ENCODE measurements at places on chromosomes 3 and 15.

DNA sequence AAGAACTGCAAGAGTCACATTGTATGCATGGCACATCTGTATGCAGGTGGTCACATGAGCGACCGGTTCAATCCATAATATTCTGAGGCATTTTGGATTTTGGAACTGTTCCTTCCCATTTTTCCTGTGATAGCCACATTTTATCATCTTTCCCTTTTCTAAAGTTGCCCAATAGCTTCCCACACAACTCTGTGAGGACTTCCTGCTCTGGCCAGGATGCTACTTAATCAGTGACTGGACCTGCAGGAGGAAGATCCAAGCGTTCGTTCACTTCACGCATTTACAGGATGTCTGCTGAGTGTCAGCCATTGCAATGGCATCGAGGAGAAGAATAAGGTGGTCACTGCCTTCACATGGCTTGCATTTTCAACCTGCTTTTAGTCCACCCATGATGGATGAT lies 9.8 kb downstream of the KLHL6 start:
- no peak for DNase-seq

- no peak for DNase-seq
These were observed 289.2 kb downstream of the ROBO2 start for GRCh38 chr3:77329116-77329515.

- no peak for DNase-seq
These were observed 2.6 kb downstream of the TIMMDC1 start for GRCh38 chr3:119500901-119501300.

- DNase-seq: no peak
These were observed 229.3 kb downstream of the OCA2 start for GRCh38 chr15:27869697-27870281.

DNA sequence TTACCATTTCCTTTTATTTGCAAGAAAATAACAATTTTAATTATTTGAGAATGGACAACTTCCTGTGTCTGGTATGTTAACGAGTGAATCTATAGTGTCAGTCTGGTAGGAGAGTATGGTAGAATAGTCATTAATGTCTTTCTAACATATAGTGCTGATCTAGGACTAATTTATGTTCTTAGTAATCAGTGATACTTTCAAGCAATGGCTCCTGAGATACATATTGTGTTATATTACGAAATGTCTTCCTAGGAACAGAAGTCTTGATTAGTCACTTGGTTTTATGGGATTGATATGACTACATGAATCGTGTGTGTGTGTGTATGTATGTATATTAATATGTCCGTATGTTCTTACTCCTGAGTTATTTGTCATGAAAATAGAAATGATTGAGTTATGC lies 66.6 kb upstream of the PAQR5 start:
- no peak for DNase-seq

DNA sequence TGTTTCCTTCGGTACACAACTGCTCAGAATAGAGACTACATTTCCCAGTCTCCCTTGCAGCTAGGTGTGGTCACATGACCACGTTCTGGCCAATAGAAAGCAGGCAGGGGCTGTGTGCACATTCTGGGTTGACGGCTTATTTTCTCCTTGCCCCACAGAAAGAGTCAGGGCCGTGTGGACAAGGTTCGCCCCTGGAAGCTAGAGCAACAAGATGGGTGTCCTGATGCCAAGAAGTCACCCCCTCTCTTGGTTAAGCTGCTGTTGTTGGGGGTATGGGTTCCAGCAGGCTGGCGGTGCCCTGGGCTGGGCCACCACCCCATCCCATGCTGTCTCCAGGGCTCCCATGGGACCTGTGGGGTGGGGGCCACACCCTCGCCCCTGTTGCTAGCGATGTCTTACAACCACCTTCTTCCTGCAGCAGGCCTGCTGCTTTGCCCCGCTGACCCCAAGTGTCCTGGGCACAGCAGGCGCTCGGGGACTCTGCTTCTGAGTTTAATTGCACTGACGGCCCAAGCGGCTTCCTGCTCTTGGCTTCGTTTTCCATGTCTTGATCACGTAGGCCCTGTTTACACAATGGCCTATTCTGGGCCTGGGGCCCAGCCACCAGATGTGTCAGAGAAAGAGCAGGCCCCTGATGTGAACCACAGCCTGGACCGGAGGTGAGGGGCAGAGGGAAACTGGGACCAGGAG lies 24.9 kb downstream of the ABTB1 start:
- DNase-seq: peak; percentile 96

DNA sequence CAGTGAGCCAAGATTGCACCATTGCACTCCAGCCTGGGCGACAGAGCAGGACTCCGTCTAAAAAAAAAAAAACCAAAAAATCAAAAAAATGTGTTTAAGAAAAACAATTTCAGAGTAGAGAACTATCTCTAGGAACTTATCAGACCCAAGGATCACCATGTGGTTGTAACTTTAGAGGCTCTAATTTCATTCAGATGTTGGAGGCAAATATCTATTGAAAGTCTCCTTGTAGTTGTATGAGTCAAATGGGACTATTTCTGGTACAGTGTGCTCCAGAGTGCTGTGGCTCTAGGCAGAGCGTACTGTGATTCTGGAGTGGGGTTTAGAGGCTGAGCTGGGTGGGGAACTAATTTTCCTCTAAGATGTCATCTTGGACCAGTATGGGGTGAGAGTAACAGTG lies 398.7 kb downstream of the SHQ1 start:
- no peak for DNase-seq

DNA sequence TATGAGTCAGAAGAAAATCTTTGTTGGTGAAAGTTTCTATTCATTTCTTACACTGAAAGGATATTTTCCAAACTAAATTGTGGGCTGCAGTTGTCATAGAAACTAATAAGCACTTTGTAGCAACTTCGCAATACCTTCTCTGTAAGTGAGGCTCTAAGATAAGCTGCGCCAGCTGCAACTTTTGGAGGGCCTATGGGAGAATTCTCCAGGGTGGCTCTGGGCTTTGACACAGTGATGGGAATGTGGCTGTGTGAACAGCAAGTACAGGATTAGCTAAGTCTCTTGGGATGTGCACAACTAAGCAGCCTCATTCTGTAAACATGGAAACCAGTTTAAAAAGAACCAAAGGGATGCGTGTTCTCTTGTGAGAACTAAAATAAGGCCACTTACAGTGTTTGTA lies 124.6 kb upstream of the SGO1 start:
- DNase-seq: no peak

GRCh38 chr3:5188419-5189221 lies 1.1 kb downstream of the EDEM1 start:
- DNase-seq: no peak

- DNase-seq: no peak
These were observed 41.3 kb upstream of the CORO2B start for GRCh38 chr15:68537506-68537905.

- no peak for DNase-seq
These were observed 40.6 kb downstream of the PRICKLE2 start for GRCh38 chr3:64184621-64185020.

DNA sequence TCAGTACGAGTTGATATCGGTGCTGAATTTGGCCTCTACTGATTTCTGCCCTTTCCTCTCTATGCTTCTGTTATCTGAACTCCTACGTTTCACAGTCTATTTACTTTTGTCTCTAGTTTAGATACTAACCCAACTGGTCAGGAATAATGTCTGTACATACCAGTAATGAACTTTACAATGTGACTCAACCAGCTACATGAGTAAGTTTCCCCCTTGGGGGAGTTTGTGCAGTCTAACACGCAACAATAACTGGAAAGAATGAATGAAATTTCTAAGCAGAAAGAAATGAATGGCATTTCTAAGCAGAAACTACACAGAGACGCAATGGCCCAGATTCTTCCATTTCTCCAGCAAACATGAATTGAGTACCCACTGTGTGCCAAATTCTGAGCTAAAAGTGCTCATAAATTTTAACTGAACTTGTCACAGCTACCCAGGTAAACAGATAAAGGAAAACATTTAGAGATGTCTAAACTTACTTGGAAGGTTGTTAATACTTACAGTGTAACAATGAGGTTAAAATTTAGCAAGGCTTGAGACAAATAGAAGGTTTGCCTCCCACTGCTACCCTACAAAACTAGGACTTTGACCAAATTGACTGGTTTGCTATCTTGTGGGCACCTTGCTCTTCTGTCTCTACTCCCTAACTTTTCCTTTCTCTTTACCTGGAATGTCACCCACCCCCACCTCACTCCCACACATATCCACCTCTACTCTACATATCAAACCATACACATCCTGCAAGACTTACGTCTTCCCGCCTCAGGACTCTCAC lies 11.6 kb downstream of the UPK1B start:
- DNase-seq: no peak

DNA sequence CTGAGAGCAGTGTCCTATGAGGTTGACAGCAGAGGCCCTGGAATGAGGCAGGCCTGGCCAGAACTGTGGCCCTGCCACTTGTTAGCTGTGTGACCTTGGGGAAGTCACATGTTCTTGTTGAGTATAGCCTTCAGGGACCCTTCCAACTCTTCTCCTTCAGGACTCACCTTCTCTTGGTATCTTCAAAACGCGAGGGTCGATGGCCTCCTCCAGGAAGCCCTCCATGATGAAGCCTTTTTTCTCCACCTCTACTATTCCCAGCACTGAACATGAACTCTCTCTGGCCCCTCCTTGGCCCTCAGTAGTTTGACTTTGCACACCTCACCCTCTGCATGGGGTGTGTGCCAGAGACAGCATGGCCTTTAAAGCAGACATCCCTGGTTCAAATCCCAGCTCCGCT lies 195.1 kb upstream of the LINGO1 start:
- DNase-seq: no peak

- DNase-seq: no peak
These were observed 83.6 kb upstream of the C3orf80 start for GRCh38 chr3:160141485-160142185.

DNA sequence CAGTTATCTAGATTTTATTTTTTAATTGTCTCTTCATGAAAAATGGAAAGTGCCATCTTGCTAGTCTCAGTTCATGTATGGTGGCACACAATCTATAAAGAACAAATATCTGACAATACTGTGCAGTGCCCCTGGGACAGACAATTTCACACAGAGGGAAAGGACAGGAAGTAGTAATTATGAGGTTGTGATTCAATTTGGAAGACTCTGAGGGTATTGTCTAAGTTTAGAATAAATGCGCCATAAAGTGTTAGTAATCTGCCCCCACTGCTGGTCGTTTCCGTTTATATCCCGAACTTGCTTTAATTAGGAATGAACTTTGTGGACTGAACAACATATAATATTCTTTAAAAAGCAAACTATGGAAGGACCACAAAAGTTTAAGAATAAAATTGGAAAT lies 196.4 kb upstream of the SLC24A5 start:
- DNase-seq: no peak

GRCh38 chr3:120567370-120568201 lies 28.6 kb upstream of the NDUFB4 start:
- peak; percentile 58 for DNase-seq

DNA sequence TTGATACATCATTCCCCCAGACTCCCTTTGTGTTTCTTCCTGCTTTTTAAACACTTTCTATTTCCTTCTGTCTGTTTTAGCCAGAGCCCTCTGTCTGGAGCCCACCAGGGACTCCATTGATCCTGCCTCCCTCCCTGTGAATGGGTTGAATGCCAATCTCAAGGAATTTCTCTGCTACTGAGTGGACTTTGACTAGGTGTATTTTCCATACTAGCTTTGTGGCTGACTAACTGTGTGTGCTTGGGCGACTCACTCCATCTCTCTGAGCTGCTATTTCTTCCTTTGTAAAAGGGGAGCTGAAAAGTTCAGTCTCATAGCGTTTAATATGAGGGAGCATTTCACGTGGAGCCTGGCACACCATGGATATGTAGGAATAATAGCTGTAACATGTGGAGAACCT lies 98.8 kb downstream of the EEFSEC start:
- no peak for DNase-seq

DNA sequence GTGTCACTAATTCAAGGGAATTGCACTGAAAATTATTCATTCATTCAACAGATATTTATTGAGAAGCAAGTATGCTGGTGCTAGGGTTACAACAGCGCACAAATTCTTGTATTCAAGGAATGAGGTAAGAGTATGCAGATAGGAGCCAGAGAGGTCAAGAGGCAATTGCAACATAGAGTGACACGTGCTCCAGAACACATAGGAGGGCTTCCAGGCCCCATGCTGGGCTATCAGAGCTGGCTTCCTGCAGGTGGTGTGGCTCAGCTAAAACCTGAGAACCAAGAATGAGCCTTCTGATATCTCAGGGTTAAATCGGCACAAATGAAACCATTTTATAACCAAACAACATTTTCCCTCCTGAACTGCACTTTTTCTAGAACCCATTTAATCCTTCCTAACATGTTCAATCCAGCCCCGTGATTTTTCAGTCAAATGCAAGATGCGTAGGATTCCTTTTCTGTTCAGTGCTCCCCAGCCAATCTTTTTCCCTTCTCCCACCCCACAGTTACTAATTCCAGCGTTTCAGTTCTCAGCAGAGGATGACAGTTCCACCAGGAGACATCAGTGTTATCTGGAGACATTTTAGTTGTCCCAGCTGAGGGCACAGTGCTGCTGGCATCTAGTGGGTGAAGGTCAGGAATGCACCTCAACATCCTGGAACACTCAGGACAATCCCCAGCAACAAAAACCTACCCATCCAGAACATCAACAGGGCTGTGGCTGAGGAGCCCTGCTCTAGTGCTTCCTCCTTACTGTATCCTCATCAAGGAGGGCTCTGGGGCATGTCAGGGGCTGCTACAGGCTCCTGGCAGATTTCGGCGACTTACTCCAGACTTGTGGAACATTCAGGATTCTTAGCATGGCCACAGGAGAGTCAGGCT lies 13.1 kb downstream of the CCR5AS start:
- no peak for DNase-seq

- DNase-seq: no peak
These were observed 120.9 kb downstream of the SLC9A9 start for GRCh38 chr3:143727391-143727790.

DNA sequence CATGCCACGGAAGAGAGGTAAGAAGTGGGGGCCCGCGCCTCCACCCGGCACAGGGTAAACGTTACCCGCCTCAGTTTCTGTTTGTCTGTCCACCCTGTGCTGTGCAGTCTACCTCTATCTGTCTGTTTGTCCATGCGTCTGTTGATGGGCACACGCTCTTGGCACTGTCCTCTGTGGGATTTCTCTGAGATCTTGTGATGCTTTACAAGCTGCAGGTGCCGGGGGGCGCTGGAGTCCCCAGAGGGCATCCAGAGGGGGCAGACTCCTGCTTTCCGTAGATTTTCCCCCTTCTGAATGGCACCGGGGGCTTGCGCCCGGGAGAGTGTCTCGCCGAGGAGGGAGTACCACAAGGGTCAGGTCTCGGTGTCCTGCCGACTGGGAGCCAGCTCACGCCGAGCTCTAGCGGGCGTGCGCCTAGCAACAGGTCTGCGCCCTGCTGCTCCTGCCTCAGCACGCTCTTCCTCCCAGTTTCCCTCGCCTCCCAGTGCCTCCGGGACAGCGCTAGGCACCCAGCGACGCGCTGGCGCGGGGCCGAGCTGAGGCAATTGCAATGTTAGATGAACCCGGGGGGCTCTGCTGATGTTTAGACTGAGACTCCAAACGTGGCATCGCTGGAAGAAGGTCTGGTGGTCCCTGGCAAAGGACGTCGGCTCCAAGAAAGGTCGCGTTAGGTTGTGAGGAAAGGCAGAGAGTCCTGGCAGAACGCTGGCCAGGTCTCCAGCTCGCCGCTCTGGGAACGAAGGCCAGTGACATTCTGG lies 667 bp downstream of the CEMIP start:
- DNase-seq: peak; percentile 31

- no peak for DNase-seq
These were observed 9.6 kb downstream of the DVL3 start for GRCh38 chr3:184164648-184165330.

GRCh38 chr3:8489278-8489792 lies 12.3 kb upstream of the LMCD1 start:
- no peak for DNase-seq
